GM12892 (cell line): ENCODE measurements at places on chromosomes 13 and 19.

DNA sequence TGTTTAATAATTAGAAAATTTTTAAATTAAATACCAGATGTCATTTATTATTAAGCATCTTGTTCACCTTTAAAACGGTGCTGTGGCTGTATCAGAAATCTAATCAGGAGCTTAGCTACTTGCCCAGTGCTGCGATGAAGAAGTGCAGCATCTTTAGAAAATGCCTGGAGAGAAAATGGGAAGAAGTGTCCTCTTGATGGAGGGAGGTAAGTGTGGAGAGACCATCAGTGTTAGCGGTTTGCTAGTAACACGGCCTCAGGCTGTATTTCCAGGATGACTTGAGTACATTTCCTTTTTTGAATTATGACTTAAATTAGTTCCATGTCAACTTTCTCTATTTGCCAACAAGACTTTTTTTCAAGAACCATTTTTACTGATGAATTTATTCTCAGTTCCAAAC, 74.1 kb downstream of the SHISA2 start:
- DNase-seq = no peak

GRCh38 chr13:45833663-45834375, 17.7 kb downstream of the SIAH3 start:
- DNase-seq = no peak

DNA sequence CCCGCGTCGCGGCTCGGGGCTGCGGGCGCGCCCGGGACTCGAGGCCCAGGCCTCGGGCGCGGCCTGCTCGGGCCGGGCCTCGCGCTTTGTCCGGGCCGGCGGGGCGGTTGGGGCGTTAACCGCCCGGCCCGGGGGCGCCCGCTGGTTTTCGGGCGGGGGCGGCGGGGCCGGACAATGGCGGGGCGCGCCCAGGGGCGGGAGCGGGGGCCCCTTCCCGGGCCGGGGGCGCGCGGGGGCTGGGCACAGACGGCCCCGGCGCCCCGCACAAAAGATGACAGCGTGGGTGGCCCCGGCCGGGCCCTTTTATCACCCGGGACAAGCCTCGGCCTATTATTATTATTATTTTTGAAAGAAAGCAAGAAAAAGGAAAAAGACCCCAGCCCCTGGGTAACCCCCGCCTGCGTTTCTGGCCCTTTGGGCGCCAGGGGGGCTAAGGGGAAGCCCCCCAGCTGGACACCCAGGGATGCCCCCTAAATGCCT, 419 bp downstream of the KDM4B start:
- no peak for DNase-seq

DNA sequence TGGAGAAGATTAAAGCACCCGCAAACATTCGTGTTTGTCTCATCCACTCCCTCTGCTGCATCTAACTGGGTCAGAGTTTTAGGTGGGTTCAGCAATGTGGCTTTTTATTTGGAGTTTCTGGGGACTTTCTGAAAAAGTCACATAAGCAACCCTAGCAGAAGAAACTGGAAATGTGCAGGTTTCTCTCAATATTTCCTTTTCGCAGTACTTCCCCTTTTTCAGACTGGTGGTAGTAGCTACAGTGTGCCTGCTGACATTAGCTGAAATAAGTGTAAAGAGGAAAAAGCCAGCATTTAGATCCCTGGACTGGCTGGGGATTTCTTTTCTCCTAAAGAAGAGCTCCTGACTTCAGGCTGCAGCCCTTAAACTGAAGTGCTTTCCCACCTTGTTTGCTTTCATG, 15.9 kb upstream of the OLFM4 start:
- no peak for DNase-seq

DNA sequence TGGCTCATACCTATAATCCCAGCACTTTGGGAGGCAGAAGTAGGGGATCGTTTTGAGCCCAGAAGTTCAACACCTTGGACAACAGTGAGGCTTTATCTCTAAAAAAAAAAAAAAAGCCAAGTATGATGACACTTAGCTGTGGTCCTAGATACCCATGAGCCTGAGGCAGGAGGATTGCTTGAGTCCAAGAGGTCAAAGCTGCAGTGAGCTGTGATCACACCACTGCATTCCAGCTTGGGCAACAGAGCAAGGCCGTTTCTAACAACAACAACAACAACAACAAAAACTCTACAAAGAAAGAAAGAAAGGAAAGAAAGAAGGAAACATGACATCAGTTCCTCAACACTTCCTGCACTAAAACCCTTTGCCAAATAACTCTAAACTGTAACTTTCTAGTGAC, 265.1 kb upstream of the DACH1 start:
- DNase-seq = no peak
